ENCODE measurements at places on chromosomes 2 and 18.

- DNase-seq = no peak
These were observed 517.9 kb downstream of the PLCL1 start for GRCh38 chr2:198322275-198322674.

DNA sequence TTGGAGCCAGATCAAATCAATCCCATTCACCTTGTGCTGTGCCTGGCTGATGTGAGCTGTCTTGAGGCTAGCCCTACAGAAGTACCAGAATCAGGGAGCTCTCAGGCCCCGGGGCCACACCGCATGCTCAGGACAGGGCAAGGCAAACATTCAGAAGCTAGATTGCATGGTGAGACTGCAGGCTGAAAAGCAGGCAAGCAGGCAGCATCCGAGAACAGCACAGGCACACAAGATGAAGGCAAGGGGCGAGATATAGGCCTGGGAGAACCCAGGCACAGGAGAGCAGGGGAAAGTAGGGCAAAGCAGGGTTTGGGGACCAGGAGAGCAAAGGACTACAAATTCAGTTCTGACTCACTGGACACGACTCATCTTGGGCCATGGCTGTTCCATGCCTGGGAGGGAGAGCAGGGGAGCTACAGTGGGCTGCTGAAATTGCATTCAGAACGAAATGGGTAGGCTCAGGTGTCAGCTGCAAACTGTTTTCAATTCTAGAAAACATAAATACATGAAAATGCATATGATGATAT lies 59.6 kb downstream of the GALNT14 start:
- no peak for DNase-seq

DNA sequence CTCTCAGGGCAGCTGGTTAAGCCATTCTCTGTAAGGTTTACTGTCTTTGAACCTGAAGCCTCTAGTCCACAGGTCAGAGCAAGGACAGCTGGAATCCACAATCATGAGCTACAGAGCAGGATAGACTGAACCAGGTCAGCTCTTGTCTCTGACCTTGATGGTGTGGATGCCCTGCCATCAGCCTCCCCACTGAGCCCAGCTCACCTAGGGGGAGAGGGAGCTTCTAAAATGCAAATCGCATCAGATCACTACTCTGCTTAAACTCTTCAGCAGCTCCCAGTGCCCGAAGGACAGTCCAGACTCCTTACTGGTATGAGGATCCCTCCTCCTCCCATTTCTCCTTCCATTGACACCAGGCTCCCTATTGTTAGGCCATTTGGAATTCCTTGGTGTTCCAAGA lies 255.3 kb upstream of the CCDC68 start:
- no peak for DNase-seq

GRCh38 chr2:134128746-134129145 lies 125.1 kb upstream of the MGAT5 start:
- DNase-seq = no peak

DNA sequence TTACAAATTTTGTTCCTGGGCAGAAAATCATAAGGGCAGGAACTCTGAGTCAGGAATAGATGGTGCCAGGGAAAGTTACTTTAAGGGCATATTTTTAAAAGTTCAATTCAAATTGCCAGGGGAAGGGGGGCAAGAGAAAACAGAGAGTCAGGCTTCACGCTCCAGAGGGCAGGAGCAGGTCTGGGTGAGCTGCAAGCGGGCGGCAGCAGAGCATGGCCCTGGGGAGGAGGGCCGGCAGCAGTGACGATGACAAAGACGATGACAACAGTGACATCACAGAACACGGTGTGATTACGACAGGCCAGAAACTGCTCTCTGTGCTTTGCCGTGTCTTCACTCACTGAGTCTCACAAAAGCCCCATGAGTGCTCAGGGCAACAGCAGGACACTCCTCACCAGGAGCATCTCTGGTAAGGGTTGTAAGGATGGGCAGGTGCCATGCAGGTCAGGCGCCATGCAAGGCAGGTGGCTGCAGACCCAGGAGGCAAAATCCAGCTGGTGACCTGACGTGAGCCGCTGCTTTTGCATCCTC lies 23.3 kb downstream of the CHST10 start:
- no peak for DNase-seq

DNA sequence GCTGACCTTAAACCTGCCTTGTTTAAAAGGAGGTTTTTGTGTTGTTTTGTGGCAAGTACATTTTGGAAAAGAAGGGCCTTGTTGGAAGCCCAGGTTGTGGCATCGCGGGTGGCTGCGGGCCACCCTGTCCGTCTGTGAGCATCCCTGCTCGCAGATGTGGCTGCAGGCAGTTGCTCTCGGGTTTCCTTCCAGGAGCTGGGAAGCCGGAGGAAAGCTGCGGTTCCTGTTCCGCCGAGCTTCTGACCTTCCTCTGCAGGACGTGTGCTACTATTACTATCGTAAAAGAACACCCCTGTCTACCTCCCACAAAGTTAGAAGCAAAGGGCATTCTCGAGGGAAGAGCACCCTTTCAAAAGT lies 766 bp downstream of the MFF start:
- DNase-seq = no peak

DNA sequence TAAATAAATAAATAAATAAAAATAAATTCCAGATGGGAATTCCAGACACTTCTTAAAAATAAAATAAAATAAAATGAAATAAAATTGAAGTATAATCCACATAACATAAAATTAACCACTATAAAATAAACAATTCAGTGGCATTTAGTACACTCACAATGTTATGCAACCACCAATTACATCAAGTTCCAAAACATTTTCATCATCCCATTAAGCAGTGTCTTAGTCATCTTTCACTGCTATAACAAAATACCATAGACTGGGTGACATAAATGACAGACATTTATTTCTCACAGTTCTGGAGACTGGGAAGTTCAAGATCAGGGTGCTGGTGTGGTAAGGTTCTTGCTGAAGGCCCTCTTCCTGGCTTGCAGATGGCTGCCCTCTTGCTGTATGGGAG lies 22.6 kb upstream of the PROKR1 start:
- no peak for DNase-seq

- DNase-seq = no peak
These were observed 8.2 kb upstream of the NFE2L2 start for GRCh38 chr2:177272765-177273164.

- DNase-seq = no peak
These were observed 16.7 kb downstream of the CPSF3 start for GRCh38 chr2:9440058-9440727.

DNA sequence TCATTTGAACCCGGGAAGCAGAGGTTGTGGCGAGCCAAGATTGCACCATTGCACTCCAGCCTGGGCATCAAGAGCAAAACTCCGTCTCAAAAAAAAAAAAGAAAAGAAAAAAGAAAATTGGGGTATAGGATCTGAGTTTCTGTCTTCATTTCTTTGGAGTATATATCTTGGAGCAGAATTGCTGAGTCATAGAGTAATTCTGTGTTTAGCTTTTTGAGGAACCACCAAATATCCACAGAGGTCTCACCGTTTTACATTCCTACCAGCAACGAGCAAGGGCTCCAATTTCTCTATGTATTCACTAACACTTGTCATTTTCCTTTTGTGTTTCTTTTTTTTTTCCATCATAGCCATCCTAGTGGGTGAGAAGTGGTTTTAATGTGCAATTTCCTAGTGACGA lies 87.6 kb upstream of the TEX51 start:
- DNase-seq = no peak

GRCh38 chr2:233455006-233455405 lies 100.7 kb downstream of the DGKD start:
- no peak for DNase-seq

DNA sequence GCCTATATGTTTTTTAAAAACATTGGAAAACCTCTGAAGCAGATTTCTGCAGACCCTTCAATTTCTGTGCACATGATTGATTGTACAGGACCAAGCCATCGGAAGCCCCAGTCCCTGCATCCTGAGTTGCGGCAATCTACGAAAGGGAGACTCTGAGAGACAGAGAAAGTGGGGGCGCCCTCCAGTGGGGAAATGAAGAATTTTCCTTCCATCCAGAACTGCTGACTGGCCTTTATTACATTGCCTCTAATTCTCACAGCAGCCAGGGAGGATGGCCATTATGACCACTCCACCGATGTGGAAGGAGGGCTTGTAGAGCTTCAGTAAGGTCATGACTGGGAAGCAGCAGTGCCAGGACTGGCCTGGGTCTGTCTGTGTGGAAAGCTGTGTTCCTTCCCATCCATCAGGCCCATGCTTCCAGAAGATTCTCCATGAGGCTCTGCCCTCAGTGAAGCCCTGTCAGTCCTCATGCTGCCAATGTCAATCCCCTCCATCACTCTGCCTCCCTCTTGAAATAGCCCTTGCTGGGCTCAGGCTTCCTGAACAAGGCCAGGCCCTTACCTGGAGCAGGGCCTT lies 20.0 kb upstream of the RESP18 start:
- peak; percentile 21 for DNase-seq

DNA sequence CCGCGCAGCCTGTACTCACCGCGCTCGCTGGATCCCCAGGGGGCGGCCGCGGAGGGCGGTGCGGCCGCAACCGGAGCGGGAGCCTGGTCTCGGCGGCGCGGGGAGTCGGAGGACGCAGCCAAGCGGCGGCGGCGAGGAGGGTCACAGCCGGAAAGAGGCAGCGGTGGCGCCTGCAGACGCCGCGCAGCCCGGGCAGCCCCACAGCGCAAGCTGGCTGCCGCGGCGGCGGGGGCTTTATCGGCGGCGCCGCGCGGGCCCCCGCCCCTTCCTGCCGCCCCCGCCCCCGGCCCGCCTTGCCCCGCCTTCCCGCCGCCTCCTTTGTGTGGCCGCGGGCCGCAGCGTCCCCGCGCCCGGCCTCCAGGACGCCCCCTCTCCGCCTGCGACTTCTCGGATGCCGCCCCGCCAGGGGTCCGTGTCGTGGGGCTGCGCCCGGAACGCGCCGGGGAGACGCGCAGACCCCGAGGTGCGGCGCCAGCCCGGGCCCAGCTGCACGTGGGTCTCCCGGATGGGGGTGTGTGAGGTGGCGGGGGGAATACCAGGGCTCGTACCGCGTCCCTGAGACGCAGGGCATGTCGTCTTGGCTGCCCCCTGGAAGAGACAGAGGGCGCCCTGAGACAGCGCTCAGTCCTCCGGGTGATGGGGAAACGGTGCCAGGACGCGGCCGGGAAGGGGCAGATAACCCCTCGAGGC lies at the start of gene SERPINE2:
Gene SERPINE2, minus strand, starts transcription at position 207 of the 690 bp plus-strand sequence. CDS start 37,386 bp downstream, outside the sequence.
- DNase-seq = peak; percentile 33

DNA sequence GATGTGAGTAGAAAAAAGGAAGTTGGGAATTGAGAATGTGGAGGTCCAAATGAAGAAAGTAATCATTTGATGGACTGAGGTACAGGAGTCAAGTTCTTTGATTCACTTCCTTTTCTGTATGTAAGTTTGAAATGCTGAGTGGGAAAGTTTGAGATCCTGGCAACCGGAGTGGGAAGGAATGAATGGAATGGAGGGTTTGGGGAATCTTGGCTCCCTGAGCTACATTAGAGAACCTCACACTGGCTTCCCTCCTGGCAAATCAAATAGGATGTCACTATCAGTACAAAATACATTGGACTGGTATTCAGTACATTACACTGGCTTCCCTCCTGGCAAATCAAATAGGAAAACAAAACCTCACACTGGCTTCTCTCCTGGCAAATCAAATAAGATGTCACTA lies 9.8 kb upstream of the RNF138 start:
- no peak for DNase-seq

- no peak for DNase-seq
These were observed 654 bp upstream of the ASB1 start for GRCh38 chr2:238425979-238426567.

DNA sequence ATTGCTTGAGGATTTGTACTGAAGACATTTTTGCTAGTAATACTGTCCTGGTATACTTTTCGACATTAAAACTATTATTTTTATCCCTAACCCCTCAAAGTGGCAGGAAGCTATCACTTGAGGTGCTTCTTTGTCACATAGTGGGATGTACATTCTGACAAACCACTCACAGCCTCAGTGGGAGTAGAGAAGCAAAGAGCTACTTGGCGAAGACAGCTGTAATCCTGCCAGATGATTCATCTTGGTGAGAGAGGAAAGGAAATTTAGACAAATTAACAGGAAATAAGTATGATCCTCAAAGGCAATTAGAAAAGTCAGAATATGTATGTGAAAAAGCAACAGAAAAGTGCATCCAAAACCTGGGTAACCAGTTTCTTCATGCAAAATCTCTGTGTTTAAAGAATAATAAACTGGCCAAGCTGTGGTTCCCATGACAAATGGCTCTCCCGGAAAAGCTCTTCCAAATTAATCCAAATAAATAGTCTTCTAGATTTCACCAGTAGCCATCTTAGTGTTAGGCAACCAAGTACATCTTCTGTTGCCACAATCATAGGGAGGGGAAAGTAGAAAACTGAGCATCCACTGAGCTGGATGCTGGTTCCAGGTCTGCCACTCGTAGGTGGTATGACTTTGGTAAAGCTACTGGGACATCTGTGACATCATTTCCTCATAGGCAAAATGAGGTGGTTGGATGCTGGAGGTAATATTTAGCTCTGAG lies 308.0 kb upstream of the LYPD1 start:
- no peak for DNase-seq

GRCh38 chr2:4551691-4552474 lies 848.5 kb downstream of the DCDC2C start:
- DNase-seq = no peak

DNA sequence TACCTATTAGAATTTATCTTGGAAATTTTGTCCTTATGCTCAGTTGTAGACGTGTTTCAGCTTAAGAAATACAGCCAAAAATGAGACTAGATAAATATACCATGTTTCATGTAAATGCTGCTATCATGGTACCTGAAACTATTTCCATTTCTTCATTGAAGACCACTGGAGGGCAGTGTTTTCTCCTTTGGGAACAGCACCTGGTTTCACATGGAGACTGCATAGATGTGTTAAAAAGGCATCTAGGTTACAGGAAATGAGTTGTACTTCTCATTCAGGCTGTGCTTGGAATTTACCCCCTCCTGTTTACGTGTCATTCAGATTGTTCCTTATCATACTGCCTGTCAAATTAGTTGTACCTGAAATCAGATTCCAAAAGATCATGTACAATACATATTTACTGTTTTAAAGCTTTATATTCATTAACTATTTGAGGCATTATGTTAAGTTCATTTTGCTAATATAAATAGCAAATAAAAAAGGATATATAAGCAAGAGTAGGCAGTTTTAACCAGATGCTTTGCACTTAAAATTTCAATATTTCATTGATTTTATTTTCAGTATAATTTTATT lies 57.3 kb upstream of the PSMD14 start:
- no peak for DNase-seq
